ENCODE measurements at places on chromosomes 2 and 18. TPM values are rescaled to one million over a fixed set of nuclear protein-coding genes. Genes with fewer than 3 reads are reported as not detected.

GRCh38 chr2:50345701-50346591, 686.0 kb downstream of the NRXN1 start:
- DNase-seq, result no peak

DNA sequence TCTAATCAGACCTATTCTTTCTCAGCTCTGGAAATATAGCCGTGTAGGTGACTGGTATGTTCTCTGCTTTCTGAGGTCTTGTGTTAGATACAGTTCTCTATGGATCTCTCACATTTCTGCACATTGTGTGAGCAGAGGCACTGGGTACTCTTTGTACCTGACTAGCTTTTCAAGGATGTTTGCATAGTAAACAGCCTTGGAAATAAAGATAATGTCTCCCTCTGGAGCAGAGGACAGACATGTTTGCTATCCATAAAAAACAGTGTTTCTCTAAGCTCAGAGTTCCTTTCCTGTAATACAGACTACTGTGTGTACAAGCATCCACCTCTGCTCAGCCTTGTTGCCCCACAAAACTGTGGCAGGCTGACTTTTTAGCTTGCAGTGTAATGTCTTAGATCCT, 279.2 kb downstream of the CTNNA2 start:
- DNase-seq, result no peak

DNA sequence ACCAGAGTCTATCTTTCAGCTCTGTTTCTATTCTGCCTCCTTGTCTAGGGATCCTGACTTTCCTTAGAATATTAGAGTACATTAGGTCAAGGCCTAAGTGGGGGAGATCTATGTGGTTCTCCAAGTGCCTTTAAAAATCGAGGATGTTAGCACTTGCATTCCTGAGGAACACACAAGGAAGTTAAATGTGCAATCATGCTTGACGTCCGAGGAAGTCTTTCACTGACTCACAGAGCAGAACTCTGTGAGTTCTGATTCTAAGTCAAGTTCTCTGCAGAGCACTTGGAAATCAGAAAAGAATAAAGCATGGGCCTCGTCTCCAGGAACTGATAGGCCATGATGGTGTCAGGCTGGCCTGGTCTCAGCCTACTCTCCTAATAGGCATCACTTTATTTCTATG, 17.2 kb downstream of the FHOD3 start:
- peak; percentile 98 for DNase-seq

DNA sequence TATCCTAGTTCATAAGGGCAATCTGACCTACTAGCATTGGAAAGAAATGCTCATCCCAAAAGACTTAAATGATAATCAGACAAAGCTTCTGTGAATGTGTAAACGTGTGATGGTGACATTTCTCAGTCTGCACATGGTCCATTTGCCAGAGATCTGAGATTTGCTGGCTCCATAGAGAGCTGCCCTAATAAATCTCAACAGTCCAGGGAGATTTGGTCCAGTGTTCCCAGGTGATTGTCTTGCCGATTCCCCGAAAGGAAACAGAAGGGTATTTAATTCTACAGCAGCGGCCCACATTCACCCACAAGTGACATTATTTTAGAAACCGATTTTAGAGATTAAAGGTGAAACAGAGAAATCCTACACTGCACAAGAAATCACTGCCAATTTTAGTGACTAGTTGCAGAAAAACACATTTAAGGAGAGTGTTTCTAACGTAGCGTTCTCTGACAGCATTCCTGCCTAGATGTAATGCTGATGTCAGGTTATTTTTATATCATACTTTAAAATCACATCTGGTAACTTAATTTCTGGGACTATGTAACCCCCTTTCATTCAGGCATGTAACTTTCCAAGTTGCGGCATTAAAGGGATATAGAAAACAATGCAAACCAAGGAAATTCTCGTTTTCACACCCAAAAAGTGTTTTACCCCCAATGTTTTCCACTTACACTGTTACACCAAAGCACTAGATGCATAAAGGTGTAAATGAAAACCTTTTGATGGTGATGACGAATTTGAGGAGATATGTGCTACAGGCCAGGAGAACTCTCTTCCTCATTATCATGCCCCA, 231.9 kb upstream of the FN1 start:
- DNase-seq, result no peak

- no peak for DNase-seq
Measured at GRCh38 chr18:25237571-25238267, 114.2 kb downstream of the ZNF521 start.

DNA sequence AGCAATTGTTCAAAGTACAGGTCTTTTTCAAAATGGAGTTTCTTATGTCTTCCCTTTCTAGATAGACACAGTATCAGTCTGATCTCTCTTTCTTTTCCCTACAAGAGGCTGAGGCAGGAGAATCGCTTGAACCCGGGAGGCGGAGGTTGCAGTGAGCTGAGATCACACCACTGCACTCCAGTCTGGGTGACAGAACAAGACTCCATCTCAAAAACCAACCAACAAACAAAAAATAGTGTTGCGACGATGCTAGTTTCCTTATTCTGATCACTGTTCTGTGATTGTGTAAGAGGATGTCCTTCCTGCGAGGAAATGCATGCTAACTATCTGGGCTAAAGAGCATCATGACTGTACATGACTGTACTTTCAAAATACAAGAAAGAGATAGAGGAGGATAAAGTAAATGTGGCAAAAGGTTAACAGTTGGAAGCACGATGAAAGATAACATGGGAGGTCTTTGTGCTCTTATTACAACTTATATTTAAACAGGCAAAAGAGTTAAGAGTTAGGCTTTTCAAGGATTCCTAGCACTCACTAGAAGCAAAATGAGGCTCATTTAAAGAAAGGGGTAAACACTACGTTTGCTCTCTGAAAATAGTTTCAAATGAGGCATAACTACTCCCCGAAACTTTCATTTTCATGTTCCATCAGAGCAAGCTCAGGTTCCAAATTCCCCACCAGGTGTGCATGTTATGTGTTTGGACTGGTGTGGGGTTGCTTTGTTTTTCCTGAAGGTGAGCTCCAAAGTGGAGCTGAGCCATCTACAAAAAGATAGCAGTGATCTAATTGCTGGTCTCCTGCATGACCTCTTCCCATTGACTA, 23.8 kb downstream of the SOWAHC start:
- DNase-seq, result no peak

- DNase-seq, result no peak
Measured at GRCh38 chr2:116517936-116518335, 1296.6 kb upstream of the DDX18 start.

GRCh38 chr2:173673640-173674039, 291.5 kb downstream of the SP3 start:
- no peak for DNase-seq

GRCh38 chr18:11980494-11981191, 664 bp upstream of the IMPA2 start:
- peak; percentile 86 for DNase-seq

GRCh38 chr2:224401641-224402342, at the start of gene FAM124B:
Gene FAM124B, minus strand, starts transcription at chr2:224402107. Its CDS starts 339 bp downstream, at chr2:224401768.
- DNase-seq, result no peak

The KCNG2 gene
- not detected for total RNA-seq

The EVX2 gene
- not detected for total RNA-seq
